Esophagus muscularis mucosa (tissue), 4 donors: ENCODE measurements at places on chromosomes 2 and 18.

DNA sequence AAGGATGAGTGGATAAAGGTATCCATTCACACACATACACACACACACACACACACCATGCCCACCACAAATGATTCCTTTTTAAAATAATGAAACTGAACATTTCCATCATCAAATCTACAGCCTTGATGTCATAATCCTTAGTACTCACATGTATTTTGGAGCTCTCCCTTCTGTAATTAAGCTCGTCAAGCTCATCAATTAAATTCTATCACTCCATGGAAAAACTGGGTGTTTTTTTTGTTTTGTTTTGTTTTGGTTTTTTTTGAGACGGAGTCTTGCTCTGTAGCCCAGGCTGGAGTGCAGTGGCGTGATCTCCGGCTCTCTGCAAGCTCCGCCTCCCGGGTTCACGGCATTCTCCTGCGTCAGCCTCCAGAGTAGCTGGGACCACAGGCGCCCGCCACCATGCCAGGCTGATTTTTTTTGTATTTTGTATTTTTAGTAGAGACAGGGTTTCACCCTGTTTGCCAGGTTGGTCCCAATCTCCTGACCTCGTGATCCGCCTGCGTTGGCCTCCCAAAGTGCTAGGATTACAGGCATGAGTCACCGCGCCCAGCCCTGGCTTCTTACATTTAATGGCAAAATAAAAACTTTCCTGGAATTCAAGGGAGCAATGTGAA lies 78.6 kb upstream of the RGPD4 start:
- DNase-seq = no peak

DNA sequence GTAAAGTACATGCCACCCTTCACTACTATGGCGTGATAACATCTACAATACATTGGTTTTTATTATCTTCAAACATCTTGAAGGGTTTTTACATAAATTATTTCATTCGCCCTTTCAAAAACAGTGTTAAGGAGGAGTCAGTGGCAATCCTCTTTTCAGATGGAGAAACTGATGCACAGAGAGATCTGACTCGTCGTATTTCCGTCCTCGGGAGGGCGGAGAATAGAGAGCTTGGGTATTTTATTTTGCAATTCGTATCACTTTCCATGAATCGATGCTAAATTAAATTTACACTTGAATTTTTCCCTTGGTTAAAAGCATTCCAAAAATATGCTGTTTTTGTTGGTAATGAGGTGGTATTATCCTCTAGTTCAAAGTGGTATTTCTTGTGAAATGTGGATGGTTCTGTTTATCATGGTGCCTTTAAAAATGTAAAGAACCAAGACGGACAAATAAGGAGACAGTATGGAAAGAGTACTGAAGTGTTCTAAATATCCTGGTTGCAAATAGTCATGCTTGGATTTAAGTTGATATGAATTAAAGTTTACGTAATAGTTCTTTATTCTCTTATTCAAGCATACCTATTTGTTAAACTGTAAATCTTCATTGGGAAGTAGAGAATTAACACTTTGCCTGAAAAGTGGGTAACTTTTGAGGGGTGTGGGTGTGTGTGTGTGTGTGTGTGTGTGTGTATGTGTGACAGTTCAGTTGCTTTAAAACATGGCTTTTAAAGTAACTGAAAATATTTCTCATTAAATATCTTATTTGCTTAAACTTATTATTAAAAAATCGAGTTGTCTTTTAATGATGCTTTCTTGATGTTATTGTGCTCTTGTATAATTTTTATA lies 5.6 kb downstream of the PHLPP1 start:
- no peak for DNase-seq

DNA sequence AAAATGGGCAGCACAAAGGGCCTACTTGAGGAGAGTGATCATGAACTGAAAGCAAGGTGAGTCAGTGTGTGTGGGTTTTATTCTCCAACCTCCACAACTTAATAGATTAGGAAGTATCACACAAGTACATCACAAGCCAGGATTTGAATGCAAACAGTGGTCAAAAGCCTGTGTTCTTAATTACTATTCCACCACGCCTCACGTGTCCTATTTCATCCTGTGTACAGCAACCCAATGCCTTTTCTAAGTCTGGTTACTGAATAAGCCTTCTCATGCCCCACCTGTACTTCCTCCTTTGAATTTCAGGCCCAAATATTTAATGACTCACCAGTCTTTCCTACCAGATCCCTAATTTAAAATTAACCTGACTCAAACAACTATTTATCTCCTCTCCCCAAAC lies 755.7 kb upstream of the SLC8A1 start:
- DNase-seq = no peak

GRCh38 chr2:207086136-207086535 lies 79.6 kb downstream of the KLF7 start:
- DNase-seq = no peak
